ENCODE measurements at places on chromosomes 4 and X.

DNA sequence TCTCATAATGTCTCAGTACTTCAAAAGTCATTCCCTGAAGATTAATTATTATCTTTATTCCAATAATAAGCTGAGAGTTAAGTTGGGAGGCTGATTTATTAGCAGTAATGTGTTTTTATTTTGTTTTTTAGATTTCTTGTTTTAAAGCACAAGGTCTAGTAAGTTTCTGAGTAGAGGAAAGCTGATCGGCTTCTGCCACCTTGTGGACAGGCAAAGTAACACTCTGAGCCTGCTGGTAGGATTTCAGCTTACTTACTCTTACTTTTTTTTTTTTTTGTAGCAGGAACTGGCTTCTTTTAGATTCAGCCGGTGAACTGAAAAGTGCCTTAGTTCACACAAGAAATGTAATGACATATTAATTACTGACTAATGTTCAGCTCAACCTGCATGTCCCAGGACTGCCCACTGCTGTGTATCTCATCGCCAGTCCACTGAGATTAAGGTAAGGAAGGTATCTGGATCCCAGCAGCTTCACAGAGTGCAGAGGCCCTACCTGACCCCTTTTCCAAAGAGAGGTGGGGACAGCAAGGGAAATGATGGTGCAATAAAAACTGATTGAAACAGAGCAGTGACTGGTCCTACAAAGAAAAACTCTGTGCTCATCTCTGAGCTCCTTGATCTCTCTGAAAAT is 126.5 kb downstream of the ADGRA3 start:
- peak; percentile 87 for DNase-seq

DNA sequence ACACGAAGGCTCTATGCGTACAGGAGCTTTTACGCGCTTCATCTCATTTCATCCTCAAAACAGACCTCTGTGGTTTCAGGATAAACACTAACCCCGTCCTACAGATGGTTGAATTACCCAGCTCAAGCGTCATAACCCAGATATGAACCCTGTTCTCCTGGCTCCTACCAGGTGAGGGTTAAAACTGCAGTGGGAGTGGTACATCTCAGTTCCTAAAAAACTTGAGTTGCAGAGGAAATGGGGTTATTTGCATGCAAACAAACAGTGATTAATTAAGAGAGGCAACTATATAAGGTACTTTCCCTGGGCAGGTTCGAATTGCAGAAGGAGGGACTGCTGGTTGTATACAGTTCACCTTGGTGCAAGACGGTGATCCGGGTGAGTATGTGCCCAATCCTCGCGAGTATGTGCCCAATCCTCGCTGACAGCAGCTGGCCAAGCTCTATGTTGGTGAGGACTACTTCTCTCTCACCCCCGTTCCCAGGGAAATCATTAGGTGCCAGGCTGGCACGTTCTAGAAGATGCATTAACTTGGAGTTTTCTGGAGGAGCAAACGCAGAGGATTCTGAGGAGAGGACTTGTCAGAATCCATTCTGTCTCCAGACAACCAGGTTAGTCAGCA is 72.6 kb downstream of the FHDC1 start:
- no peak for DNase-seq

GRCh38 chr4:48033825-48034413 is 17.3 kb downstream of the NIPAL1 start:
- peak; percentile 36 for DNase-seq

GRCh38 chrX:129227366-129227765 is 295.9 kb downstream of the SMARCA1 start:
- no peak for DNase-seq

DNA sequence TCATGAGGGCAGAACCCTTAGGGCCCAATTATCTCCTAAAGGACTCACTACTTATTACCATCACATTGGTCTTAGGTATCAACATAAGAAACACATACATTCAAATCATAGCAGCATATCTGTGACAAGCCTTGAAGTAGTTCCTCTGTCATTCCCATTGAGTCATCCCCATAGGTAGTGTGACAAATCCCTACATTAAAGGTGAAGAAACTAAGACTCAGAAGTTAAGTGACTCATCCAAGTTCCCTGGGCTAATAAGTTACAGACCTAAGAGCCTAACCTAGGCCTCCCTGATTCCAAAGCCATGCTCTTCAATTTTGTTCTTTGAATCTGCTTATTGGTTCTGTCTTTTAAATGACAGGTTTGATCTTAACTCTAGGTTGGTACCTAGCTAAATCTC is 58.2 kb downstream of the CD38 start:
- DNase-seq = no peak

DNA sequence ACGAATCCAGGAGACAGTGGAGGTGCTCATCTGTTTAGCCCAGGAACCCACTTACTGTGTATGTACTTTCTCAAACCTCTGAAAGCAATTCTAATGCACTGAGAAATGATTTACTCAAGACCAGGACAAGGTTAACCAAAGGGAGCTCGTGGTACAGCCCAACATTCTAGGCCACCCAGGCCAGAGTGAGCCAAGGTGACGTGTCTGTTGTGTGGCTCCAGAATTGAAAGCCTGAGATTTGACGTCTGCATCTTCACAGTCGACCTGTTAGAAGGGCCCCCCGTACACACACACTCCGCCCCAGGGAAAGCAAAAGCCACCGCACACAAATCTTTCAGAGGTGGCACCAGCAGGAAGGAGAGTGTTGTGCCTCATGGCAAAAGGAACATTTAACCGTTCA is 2.3 kb downstream of the MAP3K15 start:
- DNase-seq = no peak

DNA sequence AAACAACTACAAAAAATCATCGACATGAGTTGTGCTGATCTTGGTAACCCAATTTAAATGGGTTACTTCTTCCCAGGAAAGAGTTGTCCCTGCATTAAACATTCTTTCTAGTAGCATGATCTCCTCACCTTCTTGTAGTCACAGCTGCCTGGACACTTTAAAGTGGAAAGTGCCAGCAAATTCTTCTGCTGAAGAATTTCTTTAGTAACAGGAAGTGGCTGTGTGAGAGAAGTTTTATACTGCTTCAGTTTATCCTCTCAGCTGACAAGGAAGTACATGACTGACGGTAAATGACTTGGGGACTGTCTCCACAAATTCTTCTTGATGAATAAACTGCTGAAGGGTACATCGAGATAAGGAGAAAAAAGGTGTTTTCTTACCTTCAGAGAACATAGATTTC is 18.2 kb upstream of the TNIP3 start:
- DNase-seq = peak; percentile 49

- no peak for DNase-seq
Observed at GRCh38 chr4:43757147-43757546, 691.5 kb downstream of the KCTD8 start.

GRCh38 chr4:5337731-5338130 is 286.5 kb downstream of the STK32B start:
- no peak for DNase-seq

- no peak for DNase-seq
Observed at GRCh38 chr4:37627263-37627662, 58.9 kb downstream of the RELL1 start.

DNA sequence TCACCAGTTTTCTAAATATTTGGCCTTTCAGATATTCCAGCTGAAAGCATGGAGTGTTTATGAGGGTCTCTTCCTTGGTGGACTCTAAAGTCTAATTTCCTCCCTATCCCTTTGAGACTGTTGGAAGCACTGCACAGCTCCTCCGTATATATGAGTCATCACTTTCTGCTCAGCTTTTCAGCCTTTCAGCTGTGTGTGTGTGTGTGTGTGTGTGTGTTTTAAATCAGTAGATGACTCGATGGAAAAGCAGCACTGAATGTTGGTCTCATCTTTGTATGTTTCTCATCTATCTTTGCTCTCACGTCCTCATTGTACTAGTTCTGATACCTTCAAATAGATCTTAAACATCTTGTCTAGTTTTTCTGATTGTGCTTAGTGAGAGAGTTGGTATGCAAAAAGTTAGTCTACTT is 81.6 kb downstream of the ZFX start:
- peak; percentile 68 for DNase-seq

DNA sequence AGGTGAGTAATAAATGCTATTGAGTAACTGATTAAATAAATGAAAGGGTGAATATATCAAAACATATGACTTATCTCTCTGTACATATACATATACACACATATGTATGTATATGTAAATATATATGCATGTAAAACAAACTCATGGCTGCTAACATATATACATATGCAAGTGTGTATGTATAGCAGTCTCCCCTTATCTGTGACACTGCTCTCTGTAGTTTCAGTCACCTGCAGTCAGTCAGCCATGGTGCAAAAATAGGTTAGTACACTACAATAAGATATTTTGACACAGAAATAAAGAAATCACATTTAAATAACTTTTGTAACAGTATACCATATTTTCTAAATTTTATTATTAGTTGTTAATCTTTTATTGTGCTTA is 467.4 kb downstream of the EPHA5 start:
- no peak for DNase-seq

GRCh38 chr4:181528570-181529184 is 714.5 kb upstream of the TENM3 start:
- DNase-seq = peak; percentile 38

DNA sequence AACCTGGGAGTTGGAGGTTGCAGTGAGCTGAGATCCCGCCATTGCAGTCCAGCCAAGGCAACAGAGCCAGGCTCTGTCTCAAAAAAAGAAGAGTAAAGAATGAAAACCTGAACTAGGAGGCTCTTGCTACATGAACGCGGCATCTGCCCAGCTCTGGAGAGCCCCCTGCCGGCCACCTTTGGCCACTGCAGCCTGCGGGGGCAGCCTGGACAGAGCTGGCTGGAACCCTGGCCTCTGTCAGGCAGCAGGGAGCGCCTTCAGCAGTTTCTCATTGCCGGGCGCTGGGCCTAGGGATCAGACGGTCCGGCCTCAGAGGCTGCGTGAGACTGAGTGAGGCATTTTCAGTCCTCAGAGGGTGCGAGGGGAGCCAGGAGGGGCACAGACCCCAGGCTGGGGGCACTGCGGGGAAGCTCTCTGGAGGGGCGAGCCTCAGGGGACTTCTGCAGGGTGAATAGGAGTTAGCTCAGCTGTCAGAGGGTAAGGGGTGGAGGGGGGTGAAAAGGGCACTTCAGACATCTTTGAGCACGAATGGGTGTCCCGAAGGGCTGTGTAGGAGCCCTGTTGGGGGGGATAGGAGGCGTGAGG is 17.5 kb downstream of the DOK7 start:
- peak; percentile 64 for DNase-seq

DNA sequence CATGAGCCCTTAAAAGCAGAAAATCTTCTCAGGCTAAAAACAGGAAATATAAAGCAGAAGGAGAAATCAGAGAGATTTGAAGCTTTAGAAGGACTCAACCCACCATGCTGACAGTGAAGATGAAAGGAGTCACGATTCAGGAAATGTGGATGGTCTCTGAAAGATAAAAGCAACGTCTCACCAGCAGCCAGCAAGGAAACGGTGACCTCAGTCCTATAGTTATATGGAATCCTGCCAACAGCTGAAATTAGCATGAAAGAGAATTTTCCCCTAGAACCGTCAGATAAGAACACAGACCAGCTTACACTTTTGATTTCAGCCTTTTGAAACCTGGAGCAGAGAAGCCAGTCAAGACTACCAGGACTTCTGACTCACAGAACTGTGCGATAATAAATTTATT is 715.7 kb upstream of the HTR2C start:
- DNase-seq = no peak

DNA sequence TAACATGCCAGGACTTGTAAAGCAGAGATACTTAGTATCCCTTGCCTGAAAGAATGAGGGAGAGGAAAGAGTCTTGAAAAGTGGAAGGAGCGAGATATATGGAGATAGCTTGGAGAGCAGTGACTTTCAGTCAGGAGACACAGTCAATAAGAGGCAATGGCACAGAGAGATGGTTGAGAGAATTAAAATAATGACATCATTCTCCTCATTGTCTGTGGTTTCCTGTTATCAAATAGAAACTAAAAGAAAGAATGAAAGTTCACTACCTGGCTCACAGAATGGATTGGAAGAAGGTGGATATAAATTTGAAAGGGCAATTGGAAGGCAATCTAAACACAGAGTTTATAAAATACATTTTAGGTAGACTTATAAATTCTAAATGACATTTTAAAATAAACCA is 760.2 kb upstream of the AADAT start:
- DNase-seq = no peak

GRCh38 chr4:53914313-53915016 is 149.9 kb downstream of the CHIC2 start:
- DNase-seq = peak; percentile 89

DNA sequence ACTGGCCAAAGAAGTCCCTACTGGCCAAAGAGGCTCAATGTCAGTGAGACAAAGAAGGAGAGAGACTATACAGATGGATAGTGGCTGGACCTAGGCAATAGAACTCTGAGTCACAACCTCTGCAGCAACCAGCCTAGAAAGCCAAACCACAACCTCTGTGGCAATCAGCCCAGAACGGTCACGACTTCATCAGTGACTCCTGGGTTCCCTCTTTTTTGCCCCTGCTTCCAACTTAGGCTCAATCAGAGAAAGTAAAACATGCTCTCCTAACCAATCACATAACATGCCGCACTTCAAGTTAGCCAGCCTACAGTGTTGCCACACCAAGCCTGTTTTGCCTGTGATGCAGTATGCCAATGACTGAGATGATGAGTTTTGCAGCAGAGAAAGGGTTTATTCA is 203.4 kb downstream of the ANAPC10 start:
- no peak for DNase-seq

DNA sequence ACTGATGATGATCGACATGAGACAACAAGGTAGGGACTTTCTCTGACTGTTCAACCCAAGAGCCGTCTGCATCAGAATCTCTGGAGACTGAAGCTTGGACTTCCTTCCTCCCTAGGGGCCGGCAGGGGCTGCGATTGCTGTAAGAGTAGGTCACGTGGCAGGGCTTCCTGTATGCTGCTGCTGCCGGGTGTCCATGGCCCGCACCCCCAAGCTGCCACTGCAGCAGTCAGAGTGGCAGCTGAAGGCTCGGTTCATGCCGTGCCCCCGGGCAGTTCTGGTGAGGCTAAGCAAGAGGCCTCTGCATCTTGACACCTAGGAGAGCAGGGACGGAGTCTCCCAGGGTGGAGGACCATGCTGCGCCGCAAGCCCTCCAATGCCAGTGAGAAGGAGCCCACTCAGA is at the start of gene SASH3:
Gene SASH3 (plus strand): TSS at position 203 of the 400 bp plus-strand sequence. CDS start 149 bp downstream, at position 352.
- DNase-seq = no peak

GRCh38 chrX:21985332-21985777 is 44.8 kb downstream of the SMS start:
- peak; percentile 79 for DNase-seq

- no peak for DNase-seq
Observed at GRCh38 chr4:24995346-24995919, 35.3 kb downstream of the LGI2 start.

DNA sequence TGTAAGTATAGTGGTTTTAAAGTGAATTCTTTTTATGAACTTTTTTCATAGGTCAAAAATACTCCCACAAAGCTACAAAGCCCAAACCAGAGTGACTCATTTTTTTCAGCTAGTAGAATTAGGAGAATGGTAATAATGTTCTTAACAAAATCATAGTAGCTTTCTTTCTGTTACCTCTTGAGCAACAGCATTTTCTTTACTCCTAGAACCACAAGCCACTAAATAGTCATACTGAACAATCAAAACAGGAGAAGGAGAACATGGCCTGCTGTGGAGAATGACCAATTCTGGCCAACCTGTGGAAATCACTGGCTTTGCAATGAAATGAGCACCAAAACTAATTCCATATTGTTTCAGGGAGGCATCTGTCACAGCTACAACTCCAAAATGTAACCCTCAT is 112.9 kb downstream of the AMMECR1 start:
- no peak for DNase-seq

GRCh38 chr4:15348695-15349094 is 79.1 kb upstream of the C1QTNF7 start:
- DNase-seq = no peak
